ENCODE measurements at places on chromosomes 3 and 15.

- no peak for DNase-seq
Observed at GRCh38 chr15:98651581-98652220, 3.4 kb downstream of the IGF1R start.

- DNase-seq: peak; percentile 48
Observed at GRCh38 chr3:190883973-190884832, 21.7 kb upstream of the GMNC start.

GRCh38 chr3:190741788-190742187, 120.7 kb downstream of the GMNC start:
- no peak for DNase-seq

GRCh38 chr3:4351872-4352271, 48.7 kb downstream of the SETMAR start:
- DNase-seq: no peak

DNA sequence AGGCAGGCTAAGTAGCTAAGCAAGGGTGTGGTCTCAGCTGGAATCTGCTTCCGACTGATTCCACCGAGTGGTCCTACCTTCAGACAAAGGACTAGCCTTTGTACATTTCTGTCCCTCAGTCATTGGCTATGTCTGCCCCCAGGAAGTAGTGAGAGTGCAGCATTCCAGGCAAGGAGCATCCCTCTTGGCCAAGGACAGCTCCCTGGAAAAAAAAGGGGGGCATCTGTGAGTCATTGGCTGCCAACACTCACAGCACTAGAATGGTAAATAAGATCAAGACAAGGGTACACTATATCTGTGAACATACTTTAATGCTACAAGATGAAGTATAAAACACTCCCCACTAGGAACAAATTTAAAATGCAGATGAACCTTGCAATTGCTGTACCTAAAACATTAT, 66.8 kb downstream of the STAC start:
- no peak for DNase-seq

Measured in stimulated activated CD8-positive, alpha-beta memory T cell treated with anti-CD3 and anti-CD28 coated beads, Interleukin-4, amount 100 ng/mL, for 48 hours (primary cell).